ENCODE measurements at places on chromosomes 7 and 10.

GRCh38 chr10:71757399-71757922 lies 15.9 kb downstream of the VSIR start:
- no peak for DNase-seq

GRCh38 chr10:112365014-112365432 lies 8.9 kb upstream of the ACSL5 start:
- no peak for DNase-seq

- DNase-seq = no peak
Observed at GRCh38 chr10:126226988-126227761, 161.1 kb downstream of the ADAM12 start.

DNA sequence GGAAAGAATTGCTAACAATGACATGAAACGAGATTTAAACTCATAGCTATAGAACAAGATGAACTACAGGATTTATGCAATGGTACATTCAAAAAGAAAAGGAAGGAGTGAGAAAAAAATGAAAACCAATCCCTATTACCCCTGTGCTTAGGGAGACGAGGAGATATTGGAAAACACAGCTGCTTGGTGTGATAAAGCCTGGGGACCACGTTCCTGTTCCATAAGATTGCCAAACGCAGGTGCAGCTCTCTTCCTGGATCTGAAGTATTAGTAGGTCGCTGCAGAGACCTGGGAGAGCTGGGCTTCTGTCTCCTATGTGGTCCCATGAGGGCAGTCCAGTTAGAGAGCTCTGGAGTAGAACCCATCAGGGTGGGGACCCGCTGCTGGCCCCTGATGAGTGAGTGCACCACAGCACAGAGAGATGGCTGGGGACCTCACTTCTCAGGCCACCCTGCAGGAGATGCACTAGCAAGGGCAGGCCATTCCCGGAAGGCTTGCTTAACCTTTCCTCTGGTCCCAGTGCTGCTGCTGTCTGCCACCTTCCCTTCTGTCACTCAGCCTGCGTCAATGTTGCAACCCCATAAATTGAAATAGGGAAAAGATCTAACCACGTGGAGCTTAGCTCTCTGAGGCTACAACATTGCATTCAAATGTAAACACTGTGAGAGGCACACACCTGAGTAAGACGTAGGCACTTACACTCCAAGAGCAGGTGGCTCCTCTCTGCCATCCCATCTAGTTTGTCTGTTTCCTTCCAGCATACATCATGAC lies 57.9 kb downstream of the MTPN start:
- DNase-seq = no peak

- no peak for DNase-seq
Observed at GRCh38 chr7:135584362-135585353, 26.9 kb downstream of the NUP205 start.

GRCh38 chr10:102195296-102195870 lies 30.7 kb upstream of the ELOVL3 start:
- peak; percentile 31 for DNase-seq

- peak; percentile 33 for DNase-seq
Observed at GRCh38 chr7:16989811-16990413, 108.1 kb upstream of the AGR3 start.
